ENCODE measurements at places on chromosomes 16 and 17. TPM values are rescaled to one million over a fixed set of nuclear protein-coding genes. Genes with fewer than 3 reads are reported as not detected.
A peak's percentile ranks its signal among the peaks of the same experiment; 100 is the strongest.

The CPHXL2 gene
- total RNA-seq: not detected

The OR3A2 gene
- 2.2 TPM for total RNA-seq

The XAF1 gene
- total RNA-seq: 62.5 TPM

The KRTAP4-9 gene
- total RNA-seq: not detected

The HBQ1 gene
- total RNA-seq: not detected

The TP53TG3 gene
- total RNA-seq: not detected

The KRT40 gene
- not detected for total RNA-seq

The SPN gene
- total RNA-seq: 2.4 TPM

The MSLN gene
- total RNA-seq: not detected

The XYLT1 gene
- 17.0 TPM for total RNA-seq

The NF1 gene
- 27.4 TPM for total RNA-seq

GRCh38 chr16:56190677-56191155 is 573 bp upstream of the GNAO1 start:
- DNase-seq: no peak

DNA sequence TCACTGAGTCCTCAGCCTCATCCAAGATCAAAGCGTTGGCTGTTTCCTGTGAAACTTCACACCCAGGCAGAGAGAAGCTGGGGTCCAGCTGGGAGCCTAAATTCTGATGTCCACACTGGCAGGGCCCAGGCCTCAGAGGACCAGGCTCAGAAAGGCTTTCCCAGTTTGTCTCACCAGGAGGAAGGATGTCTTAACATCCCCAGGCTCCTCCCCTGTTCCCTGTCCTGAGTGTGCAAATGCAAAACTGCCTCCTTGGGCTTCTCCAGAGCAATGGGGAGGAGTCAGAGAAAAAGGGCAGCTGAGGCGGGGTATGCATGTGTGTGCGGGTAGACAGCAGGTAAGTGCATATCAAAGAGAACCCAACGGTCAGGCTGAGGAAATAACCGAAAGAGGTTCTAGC is 45.7 kb downstream of the CUEDC1 start:
- DNase-seq: no peak

DNA sequence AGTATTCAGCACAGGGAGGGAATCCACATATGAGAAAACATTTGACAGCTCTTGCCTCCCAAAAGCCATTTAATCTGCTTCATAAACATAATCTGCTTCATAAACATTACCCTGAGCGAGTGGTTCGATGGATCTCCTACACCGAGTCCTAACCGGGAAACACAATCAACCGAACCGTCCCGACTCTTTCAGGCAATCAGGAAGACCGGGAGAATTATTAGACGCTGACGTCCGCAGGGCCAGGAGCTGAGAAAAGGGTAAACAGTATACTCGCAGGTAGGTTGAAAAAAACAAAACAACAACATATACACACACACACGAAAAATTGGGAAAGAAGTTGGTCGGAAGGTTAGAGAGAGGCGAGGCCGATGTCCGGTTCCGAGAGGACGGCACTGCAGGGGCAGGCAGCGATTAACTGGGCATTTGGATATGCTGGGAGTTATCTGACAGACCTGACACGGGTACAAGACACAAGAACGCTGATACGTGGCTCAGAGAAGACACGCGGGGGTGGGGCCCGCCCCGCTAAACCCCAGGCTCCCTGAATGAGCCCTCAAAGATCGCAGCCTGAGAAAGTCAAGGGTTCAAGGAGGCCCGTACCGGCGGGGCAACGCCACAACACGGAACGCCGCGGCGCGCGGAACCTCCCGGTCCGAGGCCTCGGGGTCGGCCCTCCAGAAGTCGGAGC is 585 bp downstream of the AP1G1 start:
- DNase-seq: no peak

GRCh38 chr16:47533744-47534292 is 72.7 kb downstream of the PHKB start:
- no peak for DNase-seq

DNA sequence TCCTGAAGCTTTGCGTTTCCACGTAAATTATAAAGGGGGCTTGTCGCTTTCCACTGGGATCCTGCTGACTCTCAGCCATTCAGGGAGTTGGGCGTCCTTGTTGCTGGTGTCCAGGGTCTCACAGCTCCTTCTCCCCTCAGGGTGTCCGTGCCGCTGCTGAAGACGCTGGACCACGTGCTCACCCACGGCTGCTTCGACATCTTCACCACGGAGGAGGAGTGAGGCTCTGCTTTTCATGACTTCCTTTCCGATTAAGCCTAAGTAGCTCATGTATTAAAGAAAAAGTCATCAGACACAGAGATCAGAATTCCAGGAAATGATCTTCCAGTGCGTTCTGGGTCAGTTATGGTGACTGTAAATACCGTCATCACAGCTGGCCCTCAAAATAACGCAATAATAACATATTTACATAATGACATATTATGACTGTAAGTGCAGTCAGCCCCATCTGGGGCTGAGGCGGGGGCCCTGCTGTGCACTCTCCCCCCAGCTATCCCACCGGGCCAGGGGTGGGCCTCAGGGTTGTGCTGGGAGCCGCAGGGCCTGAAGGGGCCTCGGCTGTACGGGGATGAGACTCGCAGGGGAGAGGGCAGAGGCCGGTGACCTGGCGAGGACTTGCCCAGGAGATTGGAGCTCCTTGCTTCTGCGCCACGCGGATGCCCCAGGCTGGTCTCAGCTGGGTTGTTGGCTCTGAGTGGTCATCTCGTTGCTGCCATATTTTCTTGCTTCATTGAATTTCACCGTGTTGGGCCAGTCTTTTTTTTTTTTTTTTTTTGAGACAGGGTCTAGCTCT is 92.9 kb upstream of the ZNF750 start:
- peak; percentile 4 for DNase-seq

DNA sequence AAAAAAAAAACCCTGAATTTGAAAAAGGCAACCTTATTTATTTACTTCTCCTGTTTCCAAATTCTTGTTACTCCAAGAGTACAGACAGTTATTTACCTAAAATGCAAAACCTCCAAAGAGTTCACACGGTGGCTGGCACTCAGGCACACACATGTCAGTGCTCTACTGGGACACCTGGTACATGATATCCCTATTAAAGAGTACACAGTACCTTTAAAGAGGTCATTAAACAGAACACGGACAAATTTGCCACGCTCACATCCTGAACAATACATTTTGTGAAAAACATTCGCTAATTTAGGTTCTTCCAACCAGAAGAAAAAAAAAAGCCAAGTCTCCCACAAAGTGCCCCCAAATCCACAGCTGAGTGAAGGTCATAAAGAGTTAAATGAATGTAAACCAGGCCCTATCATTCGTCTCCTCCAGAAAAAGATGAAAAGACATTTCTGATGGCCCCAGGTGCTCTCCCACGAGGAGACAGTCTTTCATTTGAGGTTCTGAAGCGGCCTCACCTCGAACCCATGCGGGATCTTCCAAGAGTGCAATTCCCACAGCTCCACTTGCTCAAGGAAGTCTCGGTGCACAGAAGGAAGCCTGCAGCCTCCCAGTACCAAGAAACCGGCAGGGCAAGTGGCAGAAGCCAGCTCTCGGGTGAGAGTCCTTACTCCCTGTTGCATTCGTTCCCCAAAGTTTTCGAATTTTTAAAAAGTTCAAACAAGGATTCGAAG is 993 bp downstream of the ERN1 start:
- peak; percentile 23 for DNase-seq

GRCh38 chr17:28471531-28472342 is 1.7 kb upstream of the SLC13A2 start:
- DNase-seq: no peak

GRCh38 chr16:57483725-57484514 is 2.4 kb downstream of the DOK4 start:
- DNase-seq: no peak

DNA sequence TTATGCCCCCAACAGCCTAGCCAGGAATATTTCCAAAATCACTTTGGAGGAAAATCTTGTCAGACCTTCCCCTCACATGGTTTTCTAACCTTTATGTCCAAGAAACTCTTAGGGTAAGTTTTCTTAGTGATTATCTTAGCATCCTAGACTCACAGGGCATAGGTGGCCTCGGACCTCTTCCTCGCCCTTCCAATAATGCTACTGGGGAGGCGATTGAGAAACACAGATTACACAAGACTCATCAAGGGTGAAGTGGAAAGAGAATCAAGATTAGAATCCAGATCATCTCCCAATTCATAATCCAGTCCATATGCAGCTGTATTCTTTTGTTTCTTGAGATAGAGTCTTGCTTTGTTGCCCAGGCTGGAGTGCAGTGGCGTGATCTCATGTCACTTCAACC is 358.4 kb upstream of the CDH5 start:
- no peak for DNase-seq

DNA sequence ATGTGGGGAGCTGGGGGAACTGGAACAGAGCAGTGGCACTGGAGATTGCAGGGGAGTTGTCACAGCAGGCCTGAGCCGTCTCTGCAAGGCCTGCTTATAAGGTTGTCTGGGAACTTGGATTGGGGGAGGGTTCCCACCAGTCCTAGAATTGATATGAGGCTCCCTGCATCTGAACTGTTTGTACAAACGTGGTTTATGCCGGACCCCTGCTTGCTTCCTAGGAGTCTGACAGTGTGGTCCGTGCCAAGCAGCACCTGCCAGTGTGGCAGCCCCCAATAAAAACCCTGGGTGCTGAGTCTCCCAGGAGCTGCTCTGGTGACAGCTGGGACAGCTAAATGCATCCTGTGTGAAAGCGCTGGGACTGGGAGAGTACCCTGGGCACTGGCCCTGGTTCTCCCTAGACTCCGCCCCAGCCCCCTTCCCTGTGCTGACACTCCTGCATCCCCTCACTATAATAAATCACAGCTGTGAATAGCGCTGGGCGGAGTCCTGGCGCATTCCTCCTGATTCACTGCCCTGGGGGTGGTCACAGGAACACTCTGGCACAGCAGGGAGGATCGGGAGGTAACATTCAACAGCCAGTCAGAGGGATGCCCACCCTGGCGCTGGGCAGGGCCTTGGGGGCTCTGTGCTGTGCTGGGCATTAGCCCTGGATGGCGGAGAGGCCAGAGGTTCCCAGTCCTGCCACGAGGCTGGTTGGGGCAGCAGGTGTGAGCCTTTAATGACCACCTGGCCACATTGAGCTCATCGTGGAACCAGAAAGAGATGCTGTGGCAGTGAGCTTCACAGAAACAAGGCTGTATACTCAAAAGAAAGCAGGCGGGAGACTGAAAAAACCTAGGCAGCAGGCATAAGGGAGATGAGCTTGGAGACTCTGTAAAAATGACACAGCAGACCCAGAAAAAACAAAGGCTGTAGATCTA is 45.6 kb downstream of the RMI2 start:
- no peak for DNase-seq

GRCh38 chr17:30248786-30249185 is 13.3 kb upstream of the SLC6A4 start:
- DNase-seq: no peak

- DNase-seq: no peak
These were observed 8.2 kb downstream of the FN3K start for GRCh38 chr17:82743344-82744219.

- DNase-seq: no peak
These were observed 25.6 kb upstream of the CACNG1 start for GRCh38 chr17:67018471-67019434.

DNA sequence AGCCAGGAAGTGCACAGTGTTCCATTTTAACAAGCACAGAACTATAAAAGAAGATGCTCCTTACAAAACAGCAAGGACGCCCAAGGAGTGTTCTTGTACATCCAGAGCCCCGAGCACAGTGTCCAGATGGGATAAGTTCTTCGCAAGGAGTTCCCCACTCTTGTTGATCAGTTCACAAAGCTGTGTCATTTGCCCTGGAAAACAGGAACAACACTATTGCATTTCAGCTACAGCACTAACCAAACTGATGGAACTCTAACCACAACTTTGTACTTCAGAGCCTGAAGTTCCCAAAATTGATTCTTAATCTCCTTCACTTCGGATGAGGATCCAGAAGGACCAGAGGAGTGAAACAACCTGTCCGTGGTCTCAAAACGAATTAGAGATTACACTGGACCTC is 5.1 kb downstream of the COPS3 start:
- no peak for DNase-seq
